ENCODE measurements at places on chromosomes 4 and X.

- DNase-seq, result no peak
Measured at GRCh38 chr4:107432451-107432850, 287.6 kb downstream of the PAPSS1 start.

DNA sequence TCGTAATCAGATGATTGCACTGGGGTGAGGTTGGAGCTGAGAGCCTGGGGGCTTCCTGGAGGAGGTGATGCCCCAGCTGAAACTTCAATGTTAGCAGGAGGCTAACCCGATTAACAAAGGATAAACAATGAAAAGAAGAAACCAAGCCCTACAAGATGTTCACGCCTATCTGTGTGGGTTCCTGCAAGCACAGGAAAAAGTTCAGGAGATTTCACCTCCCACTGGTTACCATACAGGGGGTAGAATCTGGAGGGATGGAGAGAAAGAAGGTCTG lies 27.5 kb downstream of the JAKMIP1 start:
- DNase-seq, result no peak

GRCh38 chr4:112085156-112086035 lies 59.9 kb upstream of the FAM241A start:
- no peak for DNase-seq

- no peak for DNase-seq
Measured at GRCh38 chrX:129534816-129535578, 5.1 kb upstream of the OCRL start.

GRCh38 chr4:155430895-155431795 lies 54.4 kb upstream of the MAP9 start:
- DNase-seq, result no peak

GRCh38 chrX:68287419-68287818 lies 145.9 kb downstream of the OPHN1 start:
- no peak for DNase-seq

DNA sequence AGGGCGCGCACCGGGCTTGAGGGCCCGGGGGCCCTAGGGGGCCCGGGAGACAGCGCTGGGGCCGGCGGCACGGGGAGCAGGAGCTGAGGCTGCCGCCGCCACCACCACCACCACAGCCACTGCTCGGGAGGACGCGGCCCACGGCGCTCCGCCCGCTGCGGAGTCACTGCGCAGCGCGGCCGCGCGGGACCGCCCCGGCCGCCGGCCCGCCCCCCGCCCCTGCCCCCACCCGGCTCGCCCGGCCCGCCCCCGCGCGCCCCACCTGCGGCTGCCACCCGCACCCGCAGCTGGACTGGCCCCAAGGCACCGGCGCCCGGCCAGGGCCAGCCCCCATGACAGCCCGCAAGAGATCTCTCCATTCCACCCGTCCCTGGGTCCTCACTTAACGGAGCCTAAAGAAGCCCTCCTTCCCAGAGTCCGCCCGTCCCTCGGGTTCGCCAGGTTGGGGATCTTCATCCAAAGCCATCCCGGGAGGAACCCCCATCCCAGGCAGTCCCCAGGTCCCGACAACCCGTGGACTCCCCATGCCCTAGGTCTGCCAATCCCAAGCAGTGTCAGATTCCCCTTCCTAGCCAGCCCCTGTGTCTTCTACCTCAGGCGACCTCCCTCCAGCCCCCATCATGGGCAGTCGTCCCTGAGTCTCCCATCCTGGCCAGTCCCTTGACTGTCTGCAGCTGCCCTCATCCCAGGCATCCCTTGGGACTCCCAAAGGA lies 40.0 kb upstream of the IQSEC2 start:
- no peak for DNase-seq

DNA sequence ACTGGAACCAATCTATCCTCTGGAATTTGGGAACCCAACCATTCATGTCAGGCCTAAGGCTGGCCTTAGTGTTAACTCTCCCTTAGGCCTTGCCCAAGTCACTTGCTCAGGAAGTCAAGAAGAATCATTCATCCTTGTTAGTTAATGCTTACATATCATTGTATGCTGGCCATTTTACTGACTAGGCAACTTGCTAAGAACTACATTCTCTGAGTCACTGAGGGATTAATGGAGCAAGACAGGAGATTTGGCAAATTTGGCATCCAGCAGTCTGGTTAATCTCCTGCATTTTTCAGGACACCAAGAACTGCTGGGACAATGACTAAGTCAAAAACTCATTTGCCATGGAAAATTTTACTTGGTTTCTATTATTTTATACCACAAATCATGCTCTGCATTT lies 115.8 kb upstream of the DDIT4L start:
- no peak for DNase-seq

DNA sequence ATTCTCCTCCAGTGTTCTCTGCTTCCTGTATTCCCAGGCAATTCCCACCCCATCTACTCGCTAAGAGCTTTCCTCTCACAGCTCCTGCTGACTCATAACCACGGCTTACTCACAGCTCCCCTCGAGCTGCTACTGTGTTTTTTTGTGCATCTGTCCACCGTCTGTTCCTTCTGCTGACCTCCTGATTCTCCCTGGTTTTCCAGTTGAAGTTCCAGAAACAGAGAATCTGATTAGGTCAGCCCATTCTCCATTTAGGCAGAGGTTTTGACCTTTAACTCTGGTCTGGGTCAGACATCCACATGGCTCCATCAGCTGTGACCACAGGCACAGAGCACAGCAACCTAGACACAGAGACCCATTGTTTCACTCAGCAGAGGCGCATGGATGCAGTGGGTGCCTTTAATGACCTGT lies 5.5 kb upstream of the SMIM20 start:
- peak; percentile 69 for DNase-seq

GRCh38 chr4:129863206-129863605 lies 767.3 kb downstream of the C4orf33 start:
- DNase-seq, result no peak

DNA sequence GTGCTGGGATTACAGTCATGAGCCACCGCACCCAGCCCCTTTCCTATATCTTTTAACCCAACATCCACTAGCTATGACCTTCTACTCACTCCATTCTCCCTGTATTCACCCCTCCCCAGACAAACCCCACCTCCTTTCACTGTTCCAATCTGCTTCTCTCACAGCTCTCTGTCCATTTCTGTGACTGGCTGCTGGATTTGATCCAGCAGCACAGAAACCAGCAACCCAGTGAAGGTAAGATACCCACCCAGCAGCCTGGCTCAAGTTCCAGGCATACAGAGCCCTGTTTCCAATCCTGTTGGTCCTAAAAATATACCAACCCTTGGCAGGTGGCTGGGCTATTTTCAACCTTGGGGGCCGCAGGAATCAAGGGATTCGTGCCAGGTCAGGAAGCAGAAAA lies 56.9 kb upstream of the SMIM10 start:
- DNase-seq, result no peak

DNA sequence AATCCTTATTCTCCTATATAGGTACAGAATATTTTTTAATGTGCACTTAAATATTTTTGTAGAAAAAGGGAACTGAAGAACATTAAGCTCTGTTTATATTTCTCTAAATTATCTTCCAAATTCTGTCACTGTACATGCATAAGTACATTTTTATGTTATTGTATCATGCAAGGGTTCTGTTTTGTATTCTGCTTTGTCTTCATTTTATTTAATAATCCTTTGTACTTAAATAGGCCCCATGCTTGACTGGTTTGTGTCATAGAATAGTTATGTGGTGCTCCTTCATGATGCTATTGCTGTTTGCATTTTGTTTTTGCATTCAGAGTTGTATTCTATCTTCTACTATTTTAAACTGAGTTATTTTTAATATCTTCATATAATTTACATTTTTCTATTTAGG lies 111.9 kb upstream of the EDNRA start:
- DNase-seq, result no peak

GRCh38 chrX:83759872-83760271 lies 101.1 kb upstream of the CYLC1 start:
- DNase-seq, result no peak

GRCh38 chr4:150385606-150386005 lies 196.3 kb upstream of the MAB21L2 start:
- no peak for DNase-seq

GRCh38 chrX:68846536-68846935 lies 17.7 kb downstream of the EFNB1 start:
- no peak for DNase-seq

GRCh38 chrX:68848189-68848940 lies 19.5 kb downstream of the EFNB1 start:
- no peak for DNase-seq

GRCh38 chr4:140141210-140141835 lies 12.7 kb downstream of the MAML3 start:
- DNase-seq, result no peak

DNA sequence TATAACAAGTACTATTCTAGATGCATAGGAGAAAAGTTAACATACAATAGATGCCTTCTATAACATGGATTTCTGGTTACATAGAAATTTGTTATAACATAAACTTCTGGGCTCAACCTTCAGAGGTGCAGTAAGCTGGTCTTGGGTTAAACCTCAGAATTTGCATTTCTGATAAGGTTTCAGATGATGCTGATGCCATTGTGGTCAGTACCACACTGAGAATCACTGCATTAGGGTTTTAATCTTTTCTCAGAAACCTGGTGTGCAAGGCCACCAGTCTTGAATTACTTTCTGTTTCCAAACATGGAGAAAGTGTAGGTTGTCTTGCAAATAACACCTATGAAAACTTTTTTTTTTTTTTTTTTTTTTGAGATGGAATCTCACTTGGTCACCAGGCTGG lies 146.2 kb downstream of the SPOCK3 start:
- no peak for DNase-seq

DNA sequence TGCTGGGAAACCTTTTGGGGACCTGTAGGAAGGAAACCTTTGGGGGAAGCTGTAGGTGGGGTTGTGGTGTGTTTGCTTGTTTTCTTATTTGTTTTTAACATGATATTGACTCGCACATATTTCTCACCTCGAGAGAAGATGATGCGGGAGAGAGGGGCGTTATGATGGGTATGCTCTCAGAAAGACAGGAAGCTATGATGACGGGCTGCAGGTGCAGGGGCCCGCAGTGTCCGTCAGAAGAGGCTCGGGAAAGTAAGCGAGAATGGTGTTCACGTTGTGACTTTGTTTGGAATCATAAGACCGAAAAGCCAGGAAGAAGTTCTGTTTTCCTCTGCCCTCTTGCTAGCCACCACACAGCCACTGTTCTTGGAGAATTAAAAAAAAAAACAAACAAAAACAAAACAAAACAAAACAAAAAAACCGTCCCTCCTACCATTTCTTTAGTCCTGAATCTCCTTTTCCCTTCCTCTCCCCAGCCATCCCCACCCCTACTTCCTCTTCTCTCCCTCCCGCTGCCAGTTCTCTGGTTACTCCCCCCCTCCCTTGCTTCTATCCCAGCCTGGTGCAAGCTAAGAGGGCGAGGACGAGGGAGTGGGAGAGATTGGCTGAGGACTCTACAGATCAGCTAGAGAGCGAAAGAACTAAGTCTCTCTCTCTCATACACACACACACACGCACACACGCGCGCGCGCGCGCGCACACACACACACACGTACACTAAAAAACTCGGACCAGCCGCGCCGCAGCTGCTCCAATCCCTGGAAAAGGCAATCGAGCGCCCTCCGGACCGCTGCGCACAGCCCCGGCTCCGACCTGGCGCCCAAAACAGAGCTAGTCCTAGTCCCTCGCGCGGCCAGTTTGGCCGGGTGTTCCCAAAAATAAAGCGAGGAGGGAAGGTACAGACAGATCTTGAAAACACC lies at the start of gene BMP3:
TSS of gene BMP3 (plus strand) at position 648 of the 920 bp plus-strand sequence. CDS start 577 bp downstream, outside the sequence.
- no peak for DNase-seq

- no peak for DNase-seq
Measured at GRCh38 chrX:36961590-36961989, 46.6 kb upstream of the FAM47C start.

DNA sequence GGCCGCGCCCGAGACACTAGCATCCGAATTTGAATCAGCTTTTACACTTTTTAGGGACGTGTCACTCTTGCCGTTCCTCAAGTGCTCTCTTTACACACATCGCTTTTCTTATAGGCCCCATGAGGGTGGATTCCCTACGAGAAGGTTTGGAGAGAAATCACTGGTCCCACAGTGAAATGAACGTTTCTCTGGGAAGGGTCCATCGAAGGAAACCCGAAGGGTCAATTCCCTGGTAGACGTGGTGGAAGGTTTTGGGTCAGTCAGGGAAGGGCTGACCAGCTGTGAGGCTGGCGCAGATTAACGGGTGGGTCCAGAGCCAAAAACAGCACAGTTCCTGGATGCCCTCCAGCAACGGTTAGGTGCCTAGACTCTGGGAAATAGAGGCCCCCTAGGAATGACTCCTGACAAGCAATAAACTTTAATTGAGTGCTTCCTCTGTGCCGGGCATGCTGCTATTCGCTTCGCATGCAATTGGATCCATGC lies 35.9 kb downstream of the ETDC start:
- no peak for DNase-seq

DNA sequence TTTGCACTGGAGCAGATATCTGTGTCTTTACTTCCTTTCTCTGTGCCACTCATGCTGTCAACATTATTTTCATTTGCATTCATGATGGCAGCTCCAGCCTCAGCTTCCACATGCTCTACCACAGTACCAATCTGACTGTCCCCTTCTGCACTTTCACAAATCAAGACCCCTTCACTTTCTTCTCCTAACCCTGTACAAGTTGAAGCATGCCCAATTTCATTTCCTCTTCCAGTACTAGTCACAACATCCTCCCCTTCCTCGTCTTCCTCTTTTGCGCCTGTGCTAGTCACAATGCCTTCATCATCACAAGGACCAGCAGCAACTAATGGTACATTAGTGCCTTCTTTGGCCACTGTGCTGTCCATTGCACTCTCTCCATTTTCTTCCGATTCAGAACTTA lies 26.5 kb downstream of the BOD1L1 start:
- no peak for DNase-seq

GRCh38 chr4:3043282-3044020 lies 30.9 kb downstream of the HTT-AS start:
- DNase-seq, result no peak

DNA sequence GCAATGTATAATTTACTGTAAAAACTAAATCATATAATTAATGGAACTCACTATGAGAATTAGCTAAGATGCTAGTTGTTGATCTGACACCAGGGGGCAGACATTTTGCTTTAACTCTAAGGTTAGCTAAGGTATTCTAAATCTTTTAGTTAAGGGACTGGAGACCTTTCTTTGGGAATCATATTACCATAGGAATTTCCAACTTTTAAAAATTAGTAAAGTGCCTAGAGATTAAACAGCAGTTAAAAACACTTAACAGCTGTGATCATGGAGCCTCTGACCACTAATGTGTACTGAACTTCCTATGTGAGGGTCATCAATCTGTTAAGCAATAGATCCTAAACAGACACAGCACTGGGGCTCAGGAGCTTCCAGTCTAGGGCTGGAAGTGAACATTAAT lies 226.6 kb downstream of the NSUN7 start:
- no peak for DNase-seq

- no peak for DNase-seq
Measured at GRCh38 chr4:181682367-181683047, 560.7 kb upstream of the TENM3 start.

DNA sequence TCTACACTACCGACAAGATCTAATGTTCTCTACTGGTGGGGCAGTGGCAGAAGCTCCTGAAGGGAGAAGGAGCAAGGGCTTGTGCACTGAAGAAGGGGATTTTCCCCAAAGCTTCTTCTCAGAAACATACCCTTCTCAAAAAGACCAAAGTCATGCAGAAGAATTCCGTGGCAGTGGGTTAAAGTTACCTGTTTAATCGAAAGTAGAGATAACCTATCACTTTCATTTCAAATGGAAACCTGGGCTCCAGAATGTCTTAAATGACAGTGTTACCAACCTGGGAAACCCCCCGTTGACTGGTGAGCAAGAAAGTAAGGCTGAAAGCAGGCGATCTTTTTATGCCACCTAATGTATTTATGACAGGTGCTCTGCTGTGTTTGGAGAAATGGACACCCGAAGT lies 92.5 kb upstream of the TEX13D start:
- DNase-seq, result no peak
